M059J (cell line): ENCODE measurements at places on chromosomes 7 and 10. TPM values are rescaled to one million over a fixed set of nuclear protein-coding genes. Genes with fewer than 3 reads are reported as not detected.
A peak's percentile ranks its signal among the peaks of the same experiment; 100 is the strongest.

The AKR1C4 gene
- not detected in 2 replicates for total RNA-seq

The KIN gene
- 8.7 and 14.4 TPM in 2 replicates for total RNA-seq

The OPN4 gene
- total RNA-seq: 0.52 TPM in 1 of 2 replicates, not detected in the other

The HOGA1 gene
- total RNA-seq: 0.12 and 0.71 TPM in 2 replicates

The HTRA1 gene
- total RNA-seq: 85.5 and 89.7 TPM in 2 replicates

The STEAP1 gene
- total RNA-seq: 17.3 and 30.8 TPM in 2 replicates

The PLEKHS1 gene
- 1.0 and 1.1 TPM in 2 replicates for total RNA-seq

The NUDT5 gene
- 53.2 and 99.3 TPM in 2 replicates for total RNA-seq

DNA sequence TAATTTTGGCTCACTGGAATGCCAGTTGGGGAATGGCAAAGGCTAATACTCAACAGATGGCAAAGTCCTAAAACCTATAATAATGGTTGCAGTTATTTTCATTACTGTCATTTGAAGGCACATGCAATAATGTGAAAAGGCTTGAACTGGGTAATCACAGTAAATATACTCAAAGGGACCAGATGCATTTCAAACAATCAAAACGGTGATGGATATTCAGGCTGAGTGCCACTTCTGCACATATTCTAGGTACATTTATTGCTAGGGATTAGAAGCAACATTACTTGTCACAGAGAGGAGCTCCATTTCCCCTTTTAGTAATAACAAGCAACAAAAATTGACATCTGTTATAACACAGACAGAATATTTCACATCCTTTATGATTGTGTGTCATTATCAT lies 171.8 kb downstream of the NXPH1 start:
- DNase-seq: no peak

DNA sequence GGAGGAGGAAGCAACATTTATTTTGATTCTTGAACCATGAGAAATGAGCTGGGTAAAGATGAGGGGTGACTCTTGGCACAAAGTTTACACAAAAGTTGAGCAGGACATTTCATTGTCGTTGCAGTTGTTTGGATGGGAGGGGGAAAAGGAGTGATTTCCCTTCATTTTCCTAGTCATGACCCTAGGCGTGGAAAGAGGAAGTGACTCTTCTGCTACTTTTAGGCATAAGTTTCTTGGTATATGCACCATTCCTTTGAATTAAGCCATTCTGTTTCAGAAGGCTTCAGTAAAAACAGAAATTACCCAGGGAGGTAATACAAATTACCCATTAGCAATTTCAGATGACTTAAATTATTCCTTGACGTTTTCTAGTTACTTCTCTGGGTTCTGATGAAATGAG lies 113.9 kb upstream of the FAM171A1 start:
- no peak for DNase-seq

DNA sequence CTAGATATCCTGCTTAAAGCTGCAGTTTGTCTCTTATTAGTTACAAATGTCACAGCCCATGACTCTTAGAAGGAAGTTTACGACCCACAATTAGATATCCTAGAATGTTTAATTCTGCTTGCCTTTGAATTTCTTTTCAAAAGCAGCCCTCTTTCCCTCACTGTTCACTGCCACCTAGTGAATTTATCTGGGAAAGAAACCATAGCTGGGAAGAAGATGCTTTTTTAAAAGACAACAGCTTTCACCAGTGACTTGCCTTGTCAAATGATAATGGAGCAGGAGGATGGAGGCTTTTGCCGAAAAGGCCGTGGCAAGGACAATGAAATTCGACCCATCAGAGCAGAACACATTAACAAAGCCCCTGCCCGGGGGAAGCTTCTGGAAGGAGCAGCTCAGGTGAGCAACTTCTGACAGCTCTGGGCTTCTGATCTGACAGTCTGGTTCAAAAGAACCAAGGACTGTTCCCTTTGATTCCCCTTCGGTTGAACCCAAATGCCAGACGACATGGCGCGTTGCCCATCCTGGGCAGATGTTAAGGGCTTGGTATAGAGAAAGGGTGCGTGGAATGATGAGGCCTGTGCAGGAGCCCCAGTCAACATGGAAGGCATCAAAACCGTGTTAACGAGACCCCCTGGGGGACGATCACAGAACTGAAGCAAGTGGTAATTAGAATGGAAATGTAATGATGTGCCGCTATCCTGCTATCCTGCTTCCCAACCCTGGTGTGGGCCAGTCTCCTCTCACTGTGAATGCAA lies 236.8 kb downstream of the FRMD4A start:
- DNase-seq: peak; percentile 32

GRCh38 chr10:72525277-72525676 lies 100.6 kb downstream of the MICU1 start:
- DNase-seq: peak; percentile 9

- DNase-seq: no peak
Observed at GRCh38 chr10:133448120-133448519, 5.6 kb upstream of the SCART1 start.

- no peak for DNase-seq
Observed at GRCh38 chr10:81886939-81887338, 11.9 kb downstream of the NRG3 start.

DNA sequence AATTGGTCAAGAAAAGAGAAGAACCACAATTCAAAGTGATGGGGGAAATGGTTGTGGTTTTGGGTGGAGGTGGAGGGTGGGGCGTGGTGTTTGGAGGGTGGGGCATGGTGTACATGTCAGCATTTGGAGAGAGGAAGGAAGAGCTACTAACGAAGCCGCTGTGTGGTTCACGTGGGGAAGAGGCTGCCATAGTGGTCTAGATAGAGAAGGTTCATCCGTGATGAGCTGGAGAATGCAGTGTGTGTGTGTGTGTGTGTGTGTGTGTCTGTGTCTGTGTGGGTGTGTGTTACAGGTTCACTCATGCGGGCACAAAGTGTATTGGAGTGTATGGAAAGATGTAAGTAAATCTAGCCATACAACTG lies 6.1 kb upstream of the VCL start:
- DNase-seq: no peak

- no peak for DNase-seq
Observed at GRCh38 chr10:132232023-132232951, 45.5 kb downstream of the DPYSL4 start.

DNA sequence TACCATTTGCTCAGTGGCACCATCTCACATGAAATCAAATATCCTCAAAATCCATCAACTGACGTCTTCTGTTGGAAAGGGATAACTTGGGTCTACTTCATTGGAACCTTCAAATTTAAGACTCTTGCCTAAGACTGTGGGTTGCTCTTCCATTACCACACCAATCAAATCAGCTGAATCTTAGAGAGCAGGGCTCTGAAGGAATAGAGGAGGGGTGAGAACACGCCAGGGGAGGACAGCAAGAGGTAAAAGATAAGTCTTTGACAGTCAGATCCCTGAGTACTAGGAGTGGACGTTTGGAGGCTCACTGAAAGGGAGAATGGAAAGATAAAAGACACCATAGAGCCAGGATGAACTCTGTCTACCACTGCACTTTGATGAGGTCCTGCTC lies 107.5 kb downstream of the CCDC71L start:
- no peak for DNase-seq

DNA sequence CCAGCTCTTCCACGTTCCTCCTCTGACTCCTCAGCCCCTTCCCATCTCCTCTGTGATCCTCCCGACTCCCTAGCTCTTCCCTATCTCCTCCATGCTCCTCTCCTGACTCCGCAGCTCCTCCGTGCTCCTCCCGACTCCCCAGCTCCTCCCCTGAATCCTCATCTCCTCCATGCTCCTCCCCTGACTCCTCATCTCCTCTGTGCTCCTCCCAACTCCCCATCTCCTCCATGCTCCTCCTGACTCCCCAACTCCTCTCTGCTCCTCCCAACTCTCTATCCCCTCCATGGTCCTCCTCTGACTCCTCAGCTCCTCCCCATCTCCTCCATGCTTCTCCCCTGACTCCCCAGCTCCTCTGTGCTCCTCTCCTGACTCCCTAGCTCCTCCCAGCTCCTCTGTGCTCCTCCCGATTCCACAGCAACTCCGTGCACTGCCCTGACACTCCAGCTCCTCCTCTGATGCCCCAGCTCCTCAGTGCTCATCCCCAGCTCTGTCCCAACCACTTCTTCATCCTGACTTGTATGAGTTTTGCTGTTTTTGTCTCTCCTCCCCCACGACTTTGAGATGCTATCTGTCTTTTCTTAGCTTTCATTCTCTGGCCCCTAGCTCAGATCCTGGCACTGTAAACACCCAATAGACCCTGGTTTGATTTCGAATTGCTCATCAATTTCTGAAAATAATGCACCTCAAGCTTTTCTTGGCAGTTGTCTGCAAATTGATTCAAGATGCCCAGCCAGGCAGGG lies 38.3 kb downstream of the OAT start:
- no peak for DNase-seq
